ENCODE measurements at places on chromosomes 12 and 14.

DNA sequence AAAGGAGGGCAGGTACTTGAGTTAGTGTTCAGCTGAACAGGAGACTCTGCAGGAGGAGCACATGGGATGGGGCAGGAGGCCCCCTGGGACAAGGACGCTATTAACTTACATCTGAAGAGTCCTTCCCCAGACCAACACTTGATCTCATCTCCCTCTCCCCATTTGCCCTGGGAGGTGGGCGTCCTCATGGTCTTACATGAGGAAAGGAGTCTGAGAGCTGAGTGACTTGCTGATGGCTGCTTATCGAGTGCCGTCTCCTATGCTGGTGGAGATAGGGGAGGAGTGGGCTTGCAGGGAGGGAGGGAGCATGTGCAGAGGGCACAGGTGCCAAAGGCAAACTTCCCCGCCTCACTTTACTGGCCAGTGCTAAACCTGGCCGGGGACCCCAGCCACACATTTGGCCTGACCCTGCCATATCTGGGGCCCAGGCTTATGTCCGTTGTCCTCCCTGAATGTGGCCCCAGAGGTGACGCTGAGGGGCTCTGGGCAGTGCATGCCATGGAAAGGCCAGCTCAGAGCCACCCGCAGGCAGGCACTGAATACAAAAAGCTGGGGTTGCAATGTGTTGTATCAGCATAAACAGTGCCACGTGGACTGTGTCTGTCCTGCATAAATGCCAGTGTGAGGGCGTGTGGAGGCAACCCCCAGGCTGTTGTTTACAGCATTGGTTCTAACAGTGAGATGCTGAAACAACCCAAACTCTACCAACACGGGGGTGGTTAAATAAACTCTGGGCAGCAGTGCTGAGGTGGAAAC lies 29.4 kb downstream of the FAIM2 start:
- DNase-seq, result no peak

- no peak for DNase-seq
These were observed 213.4 kb downstream of the CCER1 start for GRCh38 chr12:90741611-90742010.

GRCh38 chr12:8637244-8637643 lies 24.6 kb upstream of the AICDA start:
- no peak for DNase-seq

GRCh38 chr12:7123806-7124522 lies 4.7 kb downstream of the RBP5 start:
- no peak for DNase-seq

DNA sequence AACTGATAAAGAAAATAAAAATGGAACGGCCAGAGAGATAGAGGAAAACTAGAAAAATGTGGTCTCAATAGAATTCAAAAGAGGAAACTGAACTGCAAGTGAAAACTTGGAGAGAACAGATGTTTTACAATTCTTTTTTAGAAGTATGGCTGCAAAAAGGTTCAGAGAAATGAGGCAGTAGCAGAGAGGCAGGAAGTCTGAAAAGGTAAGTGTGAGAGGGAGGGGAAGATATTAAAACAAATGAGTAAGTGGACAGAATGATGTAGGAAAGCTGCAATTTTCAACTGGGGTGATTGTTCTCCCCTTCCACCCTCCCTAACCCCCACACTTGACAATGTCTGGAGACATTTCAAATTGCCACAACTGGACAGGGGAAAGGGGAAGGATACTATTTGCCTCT lies 12.9 kb downstream of the BTBD7 start:
- no peak for DNase-seq

DNA sequence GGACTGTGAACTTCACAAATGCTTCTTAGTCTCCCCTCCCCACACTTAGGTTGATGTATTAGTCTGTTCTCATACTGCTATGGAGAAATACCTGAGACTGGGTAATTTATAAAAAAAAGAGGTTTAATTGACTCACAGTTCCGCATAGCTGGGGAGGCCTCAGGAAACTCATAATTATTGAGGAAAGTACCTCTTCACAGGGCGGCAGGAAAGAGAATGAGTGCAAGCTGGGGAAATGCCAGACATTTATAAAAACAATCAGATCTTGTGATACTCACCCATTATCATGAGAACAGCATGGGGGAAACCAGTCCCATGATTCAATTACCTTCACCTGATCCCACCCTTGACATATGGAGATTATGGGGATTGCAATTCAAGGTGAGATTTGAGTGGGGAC lies 178.8 kb downstream of the SLC38A4 start:
- DNase-seq, result no peak

DNA sequence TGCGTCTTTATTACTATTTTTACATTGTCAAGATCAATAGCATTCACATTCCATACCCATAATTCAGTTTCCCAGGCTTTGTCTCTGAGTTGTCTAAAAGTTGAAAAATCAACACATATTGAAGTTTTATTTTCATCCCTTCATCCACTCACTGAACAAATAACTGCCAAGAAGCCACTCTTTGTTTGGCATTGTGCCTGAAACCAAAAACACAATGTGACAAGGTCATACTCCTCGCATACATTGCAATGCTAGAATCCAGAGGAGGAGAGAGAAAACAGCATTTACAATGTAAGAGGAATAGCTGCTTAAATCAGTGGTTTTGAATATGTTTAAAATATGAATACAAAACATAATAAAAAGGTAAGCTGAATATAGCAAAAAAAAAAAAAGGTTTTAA lies 71.8 kb downstream of the CCDC60 start:
- no peak for DNase-seq

DNA sequence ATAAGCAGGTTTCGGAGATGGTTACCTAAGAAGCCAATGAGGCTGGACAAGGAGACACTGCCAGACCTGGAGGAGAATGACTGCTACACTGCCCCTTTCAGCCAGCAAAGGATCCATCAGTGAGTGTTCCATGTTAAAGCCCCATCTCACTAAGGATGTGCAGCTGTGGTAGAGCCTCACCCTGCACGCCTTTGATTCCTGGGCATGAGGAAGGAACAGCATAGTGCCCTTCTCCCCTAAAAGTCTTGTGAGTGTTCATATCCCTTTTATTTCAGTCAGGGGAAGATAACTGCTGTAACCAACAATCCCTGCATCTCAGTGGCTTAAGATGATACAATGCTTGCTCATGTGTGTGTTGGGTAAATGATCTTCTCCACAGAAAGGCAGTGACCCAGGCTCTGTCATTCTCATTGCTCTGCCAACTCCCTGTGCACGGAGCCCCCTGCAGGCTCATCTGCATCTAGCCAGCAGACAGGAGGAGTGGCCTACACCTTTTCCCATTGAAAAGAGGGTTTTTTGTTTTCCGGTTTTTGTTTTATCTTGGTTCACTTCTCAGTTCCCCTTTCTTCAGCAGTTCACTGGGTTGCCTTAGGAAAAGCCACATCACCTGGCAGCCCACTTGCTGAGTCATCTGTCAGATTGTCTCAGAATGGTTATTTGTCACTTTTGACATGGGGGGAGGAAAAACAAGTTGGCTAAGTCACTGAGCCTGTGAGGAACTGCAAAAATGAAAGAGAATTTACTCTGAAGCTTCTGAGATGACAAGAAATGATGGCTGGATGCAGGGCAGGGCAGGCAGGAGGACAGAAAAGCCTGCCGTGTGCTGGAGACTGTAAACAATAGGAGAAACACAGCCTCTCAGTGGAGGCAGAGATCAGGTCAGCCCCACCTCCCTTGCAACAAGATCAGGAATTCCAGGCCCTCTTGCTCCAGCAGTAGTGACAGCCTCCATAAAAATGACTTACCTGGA lies 193.3 kb downstream of the ANO4 start:
- DNase-seq, result no peak
